ENCODE measurements at places on chromosomes 6 and 20.
A peak's percentile ranks its signal among the peaks of the same experiment; 100 is the strongest.

DNA sequence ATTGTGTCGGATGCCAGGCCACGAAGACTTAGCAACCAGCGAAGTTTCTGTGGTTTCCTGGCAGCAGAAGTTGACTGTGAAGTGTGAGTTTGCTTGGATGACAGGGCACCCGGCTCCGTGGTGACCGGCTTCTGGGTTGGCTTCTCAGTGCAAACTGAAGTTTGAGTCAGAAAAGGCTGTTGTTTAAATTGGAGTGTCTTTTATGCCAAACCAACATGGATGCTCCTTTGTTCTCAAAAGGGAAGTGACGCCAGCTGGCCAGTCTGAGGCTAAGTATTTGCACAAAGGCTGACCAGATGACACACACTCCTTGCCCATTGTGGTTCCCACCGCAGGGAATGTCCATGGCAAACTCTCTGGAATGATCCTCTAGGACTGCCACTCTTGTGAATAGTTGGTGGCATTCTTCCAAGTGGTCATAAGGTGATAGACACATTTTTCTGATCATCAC lies 164.8 kb upstream of the QKI start:
- peak; percentile 4 for DNase-seq

DNA sequence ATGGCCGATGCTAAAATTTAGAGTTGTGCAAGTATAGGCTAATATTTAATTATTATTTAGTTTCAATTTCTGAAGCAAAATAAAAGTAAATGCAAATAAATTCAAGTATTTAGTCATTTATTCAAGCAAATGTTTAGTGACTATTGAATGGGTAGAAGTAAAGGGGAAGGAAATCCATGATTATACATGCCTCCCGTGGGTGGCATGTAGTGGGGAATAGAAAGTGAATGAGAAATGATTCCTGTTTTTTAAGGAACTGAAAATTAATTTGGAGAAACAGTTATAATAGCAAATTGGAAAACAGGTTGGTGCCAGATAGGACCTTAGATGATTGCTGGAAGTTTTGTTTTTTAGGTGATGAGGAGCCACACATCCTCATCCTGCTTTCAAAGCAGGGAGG lies 35.4 kb downstream of the FAM229B start:
- no peak for DNase-seq

DNA sequence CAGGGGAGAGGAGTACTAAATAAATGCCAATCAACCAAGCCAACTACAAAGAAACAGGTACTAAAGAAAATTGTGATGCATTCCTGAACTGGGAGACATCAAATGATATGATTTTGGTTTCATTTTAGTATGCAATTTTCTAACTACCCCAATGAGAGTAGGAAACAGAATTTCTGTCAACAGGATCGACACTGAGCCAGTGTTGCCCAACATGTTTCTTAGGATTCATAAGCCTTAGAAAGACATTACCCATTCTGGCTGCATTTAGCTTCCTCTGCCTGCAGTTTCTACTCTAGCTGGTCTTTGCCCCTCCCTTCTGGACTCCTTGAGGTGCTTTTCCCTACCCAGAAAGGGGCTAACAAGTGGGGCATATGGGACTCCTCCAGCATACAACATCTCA lies 49.8 kb downstream of the KCTD20 start:
- DNase-seq = no peak

- DNase-seq = no peak
Observed at GRCh38 chr6:33894438-33894837, 90.6 kb upstream of the MLN start.

GRCh38 chr6:136134751-136135150 lies 115.4 kb downstream of the MTFR2 start:
- DNase-seq = no peak

GRCh38 chr20:35638751-35639150 lies 23.1 kb downstream of the SPAG4 start:
- no peak for DNase-seq

DNA sequence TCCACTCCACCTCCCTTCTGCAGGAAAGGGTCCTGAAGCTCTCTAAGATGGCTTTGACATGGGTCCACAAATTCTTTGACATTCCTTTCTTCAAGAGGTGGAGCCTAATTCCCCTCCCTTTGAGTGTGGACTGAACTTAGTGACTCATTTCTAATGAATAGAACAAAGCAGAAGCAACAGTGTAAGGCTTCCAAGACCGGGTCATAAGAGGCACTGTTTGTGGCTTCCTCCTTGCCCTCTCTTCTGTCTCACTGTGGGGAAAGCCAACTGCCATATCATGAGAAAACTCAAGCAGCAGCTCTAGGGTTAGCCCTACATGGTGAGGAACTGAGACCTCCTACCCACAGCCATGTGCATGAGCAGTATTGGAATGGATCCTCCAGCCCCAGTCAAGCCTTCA lies 5.9 kb upstream of the CDK5RAP1 start:
- DNase-seq = no peak

GRCh38 chr6:100202417-100203194 lies 208.6 kb upstream of the MCHR2 start:
- no peak for DNase-seq

DNA sequence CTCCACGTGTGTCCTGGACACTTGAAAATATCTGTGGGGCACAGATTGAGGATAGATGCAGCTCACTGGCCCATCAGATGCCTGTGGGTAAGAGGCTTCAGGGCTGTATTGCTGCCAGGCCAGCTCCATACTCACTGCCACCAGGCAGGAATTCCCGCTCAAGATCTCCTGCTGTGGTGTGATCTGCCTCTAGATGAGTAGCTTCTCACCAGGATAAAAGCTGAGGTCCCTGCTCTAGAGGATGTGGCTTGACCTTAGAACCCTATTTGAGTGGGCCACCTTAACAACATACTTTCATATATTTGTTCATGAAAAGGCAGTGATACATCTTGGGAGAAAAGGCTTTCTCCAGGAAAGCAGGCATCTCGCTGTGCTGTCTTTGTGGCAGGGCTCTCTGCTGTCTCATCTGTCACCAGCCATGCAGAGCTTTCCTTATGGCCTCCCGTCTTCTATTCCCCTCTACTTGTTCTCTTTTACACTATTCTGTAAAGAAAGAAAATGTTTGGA lies 165.7 kb upstream of the RNF217 start:
- no peak for DNase-seq

DNA sequence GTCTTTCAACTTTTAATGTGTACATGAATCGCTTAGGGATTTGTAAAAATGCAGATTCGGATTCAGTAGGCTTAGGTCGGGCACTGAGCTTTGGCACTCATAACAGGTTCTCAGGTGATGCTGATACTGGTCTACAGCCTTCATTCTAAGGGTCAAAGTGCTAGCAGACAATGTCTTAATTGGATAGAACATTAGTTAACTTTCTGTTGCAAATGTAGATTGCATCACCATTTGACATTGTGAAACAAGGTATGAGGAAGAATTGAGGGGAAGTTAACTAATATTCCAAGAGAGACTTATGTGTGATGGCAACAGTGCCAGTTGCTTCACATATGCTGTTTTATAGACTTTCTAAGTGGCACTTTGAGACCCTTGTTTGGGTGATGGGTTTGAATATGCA lies 86.9 kb downstream of the MLIP start:
- DNase-seq = no peak

- DNase-seq = no peak
Observed at GRCh38 chr6:715709-716491, 23.0 kb upstream of the EXOC2 start.

- no peak for DNase-seq
Observed at GRCh38 chr6:13473768-13474165, 13.6 kb downstream of the GFOD1 start.
